ENCODE measurements at places on chromosomes 4 and X. TPM values are rescaled to one million over a fixed set of nuclear protein-coding genes. Genes with fewer than 3 reads are reported as not detected.

Gene SPIN4
- 0.63 TPM for total RNA-seq

Gene PAGE2B
- not detected for total RNA-seq

DNA sequence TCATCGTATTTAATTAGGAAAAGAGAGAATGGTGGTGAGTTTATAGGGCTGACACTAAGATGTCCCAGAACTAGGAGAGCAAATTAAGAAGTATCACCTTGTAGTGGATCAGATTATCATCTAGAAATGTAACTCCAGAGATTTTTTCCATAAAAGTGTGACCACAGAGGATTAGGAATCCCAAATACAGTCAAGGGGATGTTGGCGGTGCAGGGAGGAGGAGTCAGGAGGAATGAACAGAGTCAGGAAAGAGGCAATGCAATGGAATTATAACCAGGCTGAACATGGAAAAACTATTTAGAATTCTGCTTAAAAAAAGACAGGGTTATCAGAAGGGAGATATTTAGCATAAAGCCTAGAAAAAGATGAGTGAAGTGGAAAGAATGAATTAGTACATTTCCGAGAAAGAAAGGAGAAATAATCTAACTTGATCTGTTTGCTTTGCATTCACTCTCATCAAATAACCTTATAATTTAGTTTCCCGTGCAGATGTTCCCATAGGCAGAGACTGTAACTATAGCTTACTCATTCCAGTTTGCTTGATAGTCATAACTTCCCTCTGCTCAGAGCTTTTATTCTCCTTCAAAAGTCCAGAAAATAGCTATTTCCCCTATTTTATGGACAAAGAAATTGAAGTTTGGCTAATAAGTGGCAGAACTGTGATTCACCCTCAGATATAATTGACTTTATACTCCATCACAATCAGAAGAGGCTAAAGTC lies 56.4 kb downstream of the SCFD2 start:
- no peak overlapping the region for H3K27ac ChIP-seq
- no peaks in the 10 kb centered on the region for H3K4me1 ChIP-seq
- no peaks in the 10 kb centered on the region for H3K27me3 ChIP-seq
- H3K4me3 ChIP-seq: no peak overlapping the region
- no peaks in the 10 kb centered on the region for H3K36me3 ChIP-seq

DNA sequence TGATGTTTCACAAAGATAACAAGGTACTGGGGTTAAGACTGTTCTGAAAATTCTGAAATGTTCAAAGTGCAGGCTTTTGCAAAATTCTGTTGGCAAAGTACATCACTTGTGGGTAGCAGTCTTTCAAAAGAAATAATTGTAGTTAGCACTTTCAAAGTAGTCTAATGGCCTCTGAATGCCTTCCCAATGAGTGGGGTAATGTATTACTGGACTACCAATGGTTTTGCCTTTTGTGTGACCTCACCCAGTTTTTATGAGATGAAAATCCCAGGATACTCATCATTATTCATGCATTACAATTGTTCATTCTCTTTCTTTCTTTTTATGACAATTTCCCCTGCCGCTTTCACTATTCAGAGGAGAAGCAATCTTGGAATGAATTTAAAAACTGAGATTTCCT lies 686.1 kb downstream of the GLUD2 start:
- H3K4me1 ChIP-seq: no peaks in the 10 kb centered on the region
- H3K4me3 ChIP-seq: no peak overlapping the region
- H3K27ac ChIP-seq: no peak overlapping the region
- DNase-seq: no peak

DNA sequence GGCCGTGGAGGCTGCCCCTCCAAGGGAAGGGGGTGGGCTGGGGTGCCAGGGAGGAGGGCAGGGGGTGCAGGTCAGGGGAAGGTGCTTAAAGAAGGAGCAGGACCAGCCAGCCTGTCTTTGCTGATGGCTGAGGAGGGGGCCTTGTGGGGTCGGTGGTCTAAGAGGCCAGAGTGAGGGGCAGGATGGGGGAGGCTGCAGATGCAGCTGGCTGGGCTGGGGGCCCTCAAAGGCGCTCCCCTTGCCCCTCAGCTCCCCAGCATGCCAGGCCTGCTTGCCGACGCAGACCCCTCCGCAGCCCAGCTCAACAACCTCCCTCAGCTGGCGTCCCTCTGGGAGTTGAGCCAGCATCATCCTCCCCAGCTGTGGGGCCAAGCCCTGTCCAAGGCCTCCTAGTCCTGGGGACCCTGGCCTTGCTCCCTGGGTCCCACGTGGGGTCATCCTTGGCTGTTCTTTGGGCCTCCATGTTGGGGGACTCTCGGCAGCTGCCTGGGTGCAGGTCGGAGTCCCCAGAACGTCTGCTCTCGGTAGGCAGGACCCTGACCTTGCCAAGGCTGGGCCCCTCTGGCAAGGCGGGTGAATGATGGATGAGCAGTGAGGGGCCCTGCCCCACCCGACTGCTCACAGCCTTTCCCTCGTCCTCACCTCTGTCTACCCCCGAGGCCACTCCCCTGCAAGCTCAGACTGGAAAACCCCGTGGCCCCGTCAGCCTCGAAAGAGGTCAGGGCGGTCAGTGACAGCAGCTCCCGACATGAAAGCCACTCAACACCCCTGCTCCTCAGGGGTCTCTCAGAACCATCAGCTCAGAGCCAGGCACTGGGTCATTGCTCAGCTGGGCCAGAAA lies 119.4 kb downstream of the FAM53A start:
- no peak overlapping the region for H3K4me3 ChIP-seq
- DNase-seq: no peak
- no peaks in the 10 kb centered on the region for H3K4me1 ChIP-seq
- no peak overlapping the region for H3K27ac ChIP-seq
- H3K27me3 ChIP-seq: peaks cover 6% of the 10 kb centered on the region
- H3K36me3 ChIP-seq: no peaks in the 10 kb centered on the region

DNA sequence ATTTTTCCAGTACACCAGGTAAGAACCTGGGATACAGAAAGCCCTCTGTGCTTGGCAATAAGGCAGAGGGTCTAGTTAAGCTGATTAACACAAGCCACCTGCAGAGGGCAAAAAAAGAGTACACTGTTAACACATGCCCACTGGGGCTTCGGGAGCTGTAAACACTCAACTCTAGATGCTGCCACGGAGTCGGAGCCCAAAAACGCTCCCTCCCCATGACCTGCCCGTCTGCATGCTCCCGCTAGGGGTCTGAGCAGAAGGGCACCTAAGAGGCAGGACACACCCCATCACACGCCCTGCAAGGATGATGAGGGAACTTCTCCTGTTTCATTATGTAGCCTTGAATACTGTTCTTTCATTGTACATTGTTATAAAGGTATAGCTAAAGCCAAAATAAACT lies 715.6 kb upstream of the AADAT start:
- no peaks in the 10 kb centered on the region for H3K27me3 ChIP-seq
- no peak overlapping the region for H3K4me3 ChIP-seq
- H3K27ac ChIP-seq: no peak overlapping the region

GRCh38 chrX:4936315-4936714 lies 1222.9 kb upstream of the PRKX start:
- no peak for DNase-seq
- H3K36me3 ChIP-seq: no peaks in the 10 kb centered on the region
- no peak overlapping the region for H3K27ac ChIP-seq
- H3K4me3 ChIP-seq: no peak overlapping the region

- no peak overlapping the region for H3K4me3 ChIP-seq
- H3K27me3 ChIP-seq: no peaks in the 10 kb centered on the region
- no peak for DNase-seq
- H3K36me3 ChIP-seq: no peaks in the 10 kb centered on the region
- H3K4me1 ChIP-seq: peaks cover 11% of the 10 kb centered on the region
Observed at GRCh38 chr4:3826247-3827172, 60.3 kb downstream of the ADRA2C start.

GRCh38 chr4:86942185-86942666 lies 7.4 kb downstream of the AFF1 start:
- H3K4me3 ChIP-seq: no peak overlapping the region
- no peaks in the 10 kb centered on the region for H3K4me1 ChIP-seq
- H3K27me3 ChIP-seq: no peaks in the 10 kb centered on the region
- H3K36me3 ChIP-seq: no peaks in the 10 kb centered on the region
- DNase-seq: no peak
- no peak overlapping the region for H3K27ac ChIP-seq

DNA sequence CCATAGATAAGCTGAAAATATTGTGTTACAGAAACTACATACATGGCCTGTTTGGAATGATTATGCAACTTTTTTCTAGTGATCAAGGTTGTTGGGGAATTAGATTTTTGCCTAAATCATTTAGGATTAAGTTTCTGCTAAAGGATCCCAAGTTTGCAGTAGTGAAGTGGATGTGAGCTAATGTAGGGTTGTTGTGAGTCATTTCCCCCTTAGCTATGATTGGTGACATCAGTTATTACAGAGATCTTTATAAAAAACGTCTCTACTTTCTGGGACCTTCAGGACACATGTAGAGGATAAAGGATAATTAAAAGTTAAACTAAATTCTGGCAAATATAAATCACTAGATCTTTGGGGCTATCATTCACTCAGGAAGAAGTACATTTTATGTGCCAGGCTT lies 133.3 kb downstream of the GATB start:
- no peaks in the 10 kb centered on the region for H3K36me3 ChIP-seq
- no peaks in the 10 kb centered on the region for H3K27me3 ChIP-seq
- H3K4me1 ChIP-seq: no peaks in the 10 kb centered on the region
- DNase-seq: no peak

GRCh38 chr4:8016527-8016926 lies 76.9 kb upstream of the AFAP1 start:
- H3K36me3 ChIP-seq: no peaks in the 10 kb centered on the region
- no peak overlapping the region for H3K27ac ChIP-seq
- DNase-seq: no peak
- no peaks in the 10 kb centered on the region for H3K4me1 ChIP-seq
- H3K4me3 ChIP-seq: no peak overlapping the region

GRCh38 chr4:155249016-155249566 lies 40.7 kb downstream of the NPY2R start:
- H3K27ac ChIP-seq: no peak overlapping the region
- H3K27me3 ChIP-seq: no peaks in the 10 kb centered on the region
- no peak for DNase-seq
- no peaks in the 10 kb centered on the region for H3K4me1 ChIP-seq
- no peak overlapping the region for H3K4me3 ChIP-seq
- H3K36me3 ChIP-seq: no peaks in the 10 kb centered on the region

- no peak overlapping the region for H3K4me3 ChIP-seq
- H3K4me1 ChIP-seq: no peaks in the 10 kb centered on the region
- no peaks in the 10 kb centered on the region for H3K36me3 ChIP-seq
- no peak overlapping the region for H3K27ac ChIP-seq
- H3K27me3 ChIP-seq: no peaks in the 10 kb centered on the region
Observed at GRCh38 chr4:92101737-92102172, 202.0 kb upstream of the GRID2 start.

All from right atrium auricular region (tissue), 2 donors.